ENCODE measurements at places on chromosomes 7 and 10. TPM values are rescaled to one million over a fixed set of nuclear protein-coding genes. Genes with fewer than 3 reads are reported as not detected.

SLC16A9 gene
- total RNA-seq, result 0.08 TPM

CALML5 gene
- total RNA-seq, result not detected

HOXA6 gene
- total RNA-seq, result 1.6 TPM

NYAP1 gene
- total RNA-seq, result 5.8 TPM

HOXA3 gene
- 5.6 TPM for total RNA-seq

PTF1A gene
- not detected for total RNA-seq

KCP gene
- total RNA-seq, result 0.15 TPM

TFPI2 gene
- total RNA-seq, result 326 TPM

XPNPEP1 gene
- 35.2 TPM for total RNA-seq

NRAP gene
- not detected for total RNA-seq

PTPRN2 gene
- total RNA-seq, result 1.0 TPM

FAM25A gene
- 0.52 TPM for total RNA-seq

GAD2 gene
- not detected for total RNA-seq

GSDME gene
- total RNA-seq, result 52.7 TPM

AS3MT gene
- 4.1 TPM for total RNA-seq

GHRHR gene
- total RNA-seq, result not detected

TBX20 gene
- 1.9 TPM for total RNA-seq

HOXA13 gene
- 2.0 TPM for total RNA-seq
